SIG-M5 (cell line): ENCODE measurements at places on chromosomes 6 and 20.

GRCh38 chr6:125086716-125087115 lies 66.9 kb upstream of the TPD52L1 start:
- DNase-seq, result no peak

DNA sequence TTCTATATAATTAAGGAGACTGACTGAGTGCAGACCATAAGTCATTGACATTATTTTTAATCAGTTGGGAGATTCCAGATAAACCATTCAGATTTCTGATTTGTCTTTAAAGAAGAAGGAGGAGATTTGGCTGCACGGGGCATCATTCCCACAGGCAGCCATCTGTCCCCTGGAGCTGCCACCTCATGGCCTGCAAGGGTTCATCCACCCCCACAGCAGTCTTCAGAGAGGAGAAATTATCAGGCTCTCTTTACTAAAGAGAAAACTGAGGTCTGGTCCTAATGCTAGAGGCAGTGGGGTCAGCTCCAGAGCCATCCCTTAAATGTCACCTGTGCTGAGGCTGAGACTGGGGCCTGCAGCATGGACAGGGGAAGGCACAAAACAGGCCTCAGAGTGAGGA lies 501.3 kb upstream of the SULF2 start:
- DNase-seq, result no peak

- DNase-seq, result no peak
Observed at GRCh38 chr6:13243033-13243432, 85.3 kb downstream of the TBC1D7 start.

DNA sequence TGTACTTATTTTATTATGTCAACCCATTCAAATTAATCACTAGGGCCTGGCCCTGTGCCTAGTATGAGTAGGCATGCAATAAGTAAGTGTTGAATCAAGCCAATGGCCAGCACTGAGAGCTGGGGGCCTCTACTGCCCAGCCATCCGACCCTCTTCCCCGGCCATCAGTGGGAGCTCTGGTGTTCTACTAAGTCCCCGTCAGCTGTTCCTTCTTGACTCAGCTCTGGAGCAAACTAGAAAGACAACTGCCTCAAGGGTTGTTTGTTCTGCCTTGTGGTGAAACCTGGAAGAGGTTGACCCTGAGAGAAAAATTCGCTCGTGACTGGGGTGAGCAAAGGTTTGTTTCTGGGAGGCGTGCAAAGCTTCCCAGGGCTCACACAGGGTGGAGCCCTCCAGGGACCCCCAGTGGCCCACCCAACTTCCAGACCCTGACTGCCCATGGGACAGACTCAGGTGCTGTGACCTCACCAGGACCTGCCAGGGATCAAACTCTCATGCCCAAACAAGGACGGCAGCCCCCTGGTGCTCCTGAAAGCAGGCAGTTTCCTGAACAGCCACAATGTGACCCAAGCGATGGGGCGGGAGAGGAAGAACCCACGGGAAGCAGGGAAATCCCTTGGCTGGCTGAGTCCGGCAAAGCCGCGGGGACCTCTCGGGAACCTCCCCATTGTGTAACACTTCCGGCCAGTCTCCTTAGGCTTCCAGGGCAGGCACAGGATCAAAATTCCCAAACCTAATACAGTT lies 50.4 kb downstream of the BANF2 start:
- no peak for DNase-seq

DNA sequence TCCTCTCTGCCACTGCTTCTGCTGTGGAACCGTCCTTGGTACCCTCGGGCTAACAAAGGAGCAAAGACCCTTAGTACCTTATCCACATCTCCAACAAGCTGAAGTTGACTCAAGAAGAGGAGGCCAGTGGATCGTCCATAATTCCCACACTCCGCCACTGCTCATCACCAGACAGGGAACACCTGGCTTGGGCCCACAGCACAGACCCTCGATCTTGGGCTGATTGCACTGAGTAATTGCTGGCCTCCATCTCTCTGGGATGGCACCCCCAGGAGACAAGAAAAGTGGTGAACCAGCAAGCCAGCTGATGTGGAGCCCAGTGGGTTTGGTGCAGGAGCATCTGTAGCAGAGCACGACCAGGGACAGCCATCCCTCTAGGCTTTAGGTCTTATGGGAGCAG lies 109.4 kb upstream of the GRIK2 start:
- DNase-seq, result no peak

DNA sequence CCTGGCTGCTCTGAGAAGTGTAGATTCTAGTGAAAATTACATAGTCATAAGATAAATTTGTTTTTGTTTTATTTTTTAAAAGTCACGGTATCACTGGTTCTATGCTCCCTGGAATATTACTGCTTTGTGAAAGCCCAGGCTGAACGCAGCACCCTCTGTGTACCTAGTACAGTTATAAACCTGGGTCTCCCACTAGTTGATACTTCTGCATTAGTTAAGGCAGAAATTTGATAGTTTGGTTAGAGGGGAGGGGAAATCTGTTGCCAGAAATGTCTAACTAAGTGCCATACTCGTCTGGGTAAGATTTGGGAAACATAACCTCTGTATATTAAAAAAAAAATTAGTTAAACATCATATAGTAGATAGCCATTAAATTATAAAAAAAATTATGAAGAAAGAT lies 110.6 kb upstream of the TRAF3IP2 start:
- DNase-seq, result no peak

GRCh38 chr20:40436011-40436410 lies 253.0 kb downstream of the MAFB start:
- DNase-seq, result no peak

- DNase-seq, result no peak
Observed at GRCh38 chr6:165922309-165922794, 245.3 kb downstream of the TBXT start.

- no peak for DNase-seq
Observed at GRCh38 chr6:162100096-162100495, 627.5 kb downstream of the PRKN start.

DNA sequence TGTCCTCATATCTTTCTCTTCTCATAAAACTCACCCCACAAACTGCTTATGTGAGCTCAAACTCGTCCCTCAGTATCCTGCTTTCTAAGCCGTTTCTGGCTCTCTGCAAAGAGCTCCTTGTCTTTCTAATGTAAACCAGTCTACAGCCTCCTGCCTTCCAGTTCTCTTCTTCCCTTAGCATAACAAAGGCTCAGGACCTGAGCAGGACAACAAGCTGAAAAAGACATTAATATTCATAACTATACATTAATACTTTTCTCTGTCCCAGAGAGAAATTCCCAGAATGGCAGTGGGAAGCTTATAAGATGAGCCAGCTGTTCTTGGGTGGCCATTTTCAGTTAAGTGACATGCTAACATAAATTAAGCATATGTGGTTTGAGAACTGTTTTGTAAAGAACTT lies 207.0 kb upstream of the TCF21 start:
- no peak for DNase-seq

DNA sequence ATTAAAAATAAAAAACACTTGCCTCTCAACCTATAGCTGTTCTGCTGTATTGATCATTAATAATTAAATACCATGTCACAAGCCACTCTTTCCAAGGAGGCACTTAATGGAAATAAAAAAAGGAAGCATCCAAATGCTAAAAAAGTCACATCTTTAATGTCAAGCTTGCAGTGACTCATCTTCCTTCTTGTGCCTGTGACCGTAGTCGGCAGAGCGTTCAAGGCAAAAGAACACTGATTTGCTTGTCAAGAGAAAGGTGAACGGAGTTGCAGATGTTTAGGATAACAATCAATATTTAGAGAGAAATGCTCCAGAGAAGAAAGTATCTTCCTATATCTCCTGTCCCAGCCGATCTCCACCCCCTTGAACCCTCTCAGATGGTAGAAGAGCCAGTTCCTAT lies 341.0 kb upstream of the OPRM1 start:
- no peak for DNase-seq

DNA sequence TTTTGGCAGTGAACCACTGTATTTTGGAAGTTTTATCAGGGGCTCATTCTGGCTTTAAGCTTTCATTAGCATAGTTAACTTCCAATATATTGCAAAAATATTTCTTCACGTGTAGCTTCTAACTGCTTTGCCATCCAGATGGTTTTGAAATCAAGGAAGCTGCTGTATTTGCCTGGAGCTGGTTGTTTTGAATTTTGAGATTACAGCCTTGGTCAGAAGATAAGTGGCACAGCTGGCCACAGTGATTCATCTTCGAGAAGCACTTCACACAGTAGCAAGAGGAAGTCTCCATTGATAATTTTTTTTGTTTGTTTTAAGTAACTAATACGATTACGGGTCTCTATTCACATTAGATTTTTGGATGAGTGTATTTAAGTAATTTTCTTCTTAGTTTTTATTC lies 3.8 kb downstream of the APCDD1L start:
- DNase-seq, result no peak

- DNase-seq, result no peak
Observed at GRCh38 chr20:18978311-18978710, 164.7 kb downstream of the SCP2D1 start.

DNA sequence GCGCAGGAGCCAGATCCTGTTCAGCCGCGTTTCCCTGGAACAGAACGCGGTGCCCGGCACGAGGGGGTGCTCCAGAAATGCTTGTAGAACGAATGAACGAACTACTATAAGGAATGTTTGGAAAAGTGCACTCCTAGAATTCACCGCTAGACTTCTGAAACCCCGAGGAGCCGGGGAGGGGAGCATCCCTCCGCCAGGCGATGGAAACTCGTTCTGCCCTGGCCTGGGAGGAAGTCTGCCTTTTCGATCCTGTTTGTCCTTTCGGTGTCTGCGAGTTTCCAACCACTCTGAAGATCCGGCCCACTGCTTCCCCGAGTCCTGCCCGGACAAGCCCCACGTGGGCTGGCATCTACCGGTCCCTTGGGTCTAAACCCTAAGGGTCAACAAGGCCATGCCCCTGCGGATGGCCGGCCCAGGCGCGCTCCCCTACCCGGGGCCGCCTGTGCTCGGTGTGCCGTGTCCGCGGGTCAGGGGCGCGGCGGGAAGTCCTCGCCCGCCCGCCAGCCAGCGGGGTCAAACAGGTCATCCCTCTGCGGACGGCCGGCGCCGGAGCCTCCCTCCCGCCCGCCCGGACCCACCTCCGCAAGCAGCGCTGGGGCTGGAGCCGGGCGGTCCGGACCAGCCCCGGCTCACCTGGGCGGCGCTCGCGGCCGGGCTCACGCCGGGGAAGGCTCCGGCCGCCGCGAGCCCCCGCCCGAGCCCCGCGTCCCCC lies 526 bp downstream of the SULF2 start:
- DNase-seq, result no peak

GRCh38 chr20:34254979-34255378 lies 13.8 kb downstream of the ASIP start:
- no peak for DNase-seq

- no peak for DNase-seq
Observed at GRCh38 chr20:25294459-25295385, 46.8 kb downstream of the PYGB start.

GRCh38 chr6:45587229-45588060 lies 209.7 kb upstream of the SUPT3H start:
- DNase-seq, result no peak

- no peak for DNase-seq
Observed at GRCh38 chr6:102911571-102911970, 1518.1 kb downstream of the GRIK2 start.

DNA sequence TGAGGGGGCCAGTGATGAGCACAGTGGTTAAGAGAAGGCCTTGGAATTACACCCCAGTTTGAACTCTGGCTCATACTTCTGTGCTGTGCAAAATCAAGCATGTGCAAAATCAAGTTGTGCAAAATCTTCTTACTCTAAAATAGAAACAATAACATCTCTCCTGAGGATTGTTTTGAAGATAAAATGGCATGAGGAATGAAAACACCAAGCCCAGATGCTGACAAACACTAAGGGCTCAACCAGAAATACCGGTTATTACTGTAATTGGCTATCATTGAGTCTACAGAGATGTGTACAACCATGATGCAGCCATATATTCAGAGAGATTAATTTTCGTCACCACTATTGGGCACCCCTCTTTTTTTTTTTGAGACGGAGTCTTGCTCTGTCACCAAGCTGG lies 5.9 kb upstream of the BCAS1 start:
- no peak for DNase-seq

- no peak for DNase-seq
Observed at GRCh38 chr20:57395111-57395966, 4.1 kb downstream of the RBM38 start.

DNA sequence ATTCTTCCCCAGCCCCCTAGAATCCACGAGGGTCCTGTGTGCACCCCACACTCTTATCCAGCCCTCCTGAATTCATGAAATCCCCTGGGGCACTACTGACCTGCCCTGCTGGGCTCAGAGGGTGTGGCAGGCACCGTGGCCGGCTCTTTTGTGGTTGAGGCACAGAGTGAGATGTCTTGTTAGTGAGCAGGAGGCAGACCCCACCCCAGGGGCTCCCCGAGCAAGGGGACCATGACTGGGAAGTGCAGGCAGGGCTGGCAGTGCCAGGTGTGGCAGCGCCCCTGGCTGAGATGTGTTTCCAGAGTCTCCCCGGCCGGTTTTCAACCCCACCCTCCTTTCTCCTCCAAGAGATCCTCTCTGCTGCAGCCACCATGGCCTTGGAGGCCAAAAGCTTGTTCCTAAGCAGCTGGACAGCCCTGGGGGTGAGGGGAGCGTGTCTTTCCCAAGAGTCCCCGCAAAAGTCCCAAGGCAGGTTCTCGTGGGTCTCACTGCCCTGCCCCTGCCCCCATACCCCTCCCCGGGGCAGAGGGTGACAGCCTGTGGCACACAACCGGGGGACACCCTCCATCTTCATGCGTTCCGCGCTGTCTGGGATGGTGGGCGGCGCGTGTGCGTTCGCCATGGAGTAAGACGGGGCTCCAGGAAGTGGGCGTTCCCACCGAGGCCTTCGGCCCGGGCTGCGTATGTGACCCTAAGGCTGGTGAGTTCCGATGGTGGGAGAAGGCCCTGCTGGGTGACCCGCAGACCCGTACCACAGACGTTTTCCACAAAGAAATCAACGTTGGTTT lies 208.9 kb downstream of the TAF4 start:
- DNase-seq, result no peak

- DNase-seq, result no peak
Observed at GRCh38 chr6:112257178-112257855, 3.0 kb upstream of the LAMA4 start.

DNA sequence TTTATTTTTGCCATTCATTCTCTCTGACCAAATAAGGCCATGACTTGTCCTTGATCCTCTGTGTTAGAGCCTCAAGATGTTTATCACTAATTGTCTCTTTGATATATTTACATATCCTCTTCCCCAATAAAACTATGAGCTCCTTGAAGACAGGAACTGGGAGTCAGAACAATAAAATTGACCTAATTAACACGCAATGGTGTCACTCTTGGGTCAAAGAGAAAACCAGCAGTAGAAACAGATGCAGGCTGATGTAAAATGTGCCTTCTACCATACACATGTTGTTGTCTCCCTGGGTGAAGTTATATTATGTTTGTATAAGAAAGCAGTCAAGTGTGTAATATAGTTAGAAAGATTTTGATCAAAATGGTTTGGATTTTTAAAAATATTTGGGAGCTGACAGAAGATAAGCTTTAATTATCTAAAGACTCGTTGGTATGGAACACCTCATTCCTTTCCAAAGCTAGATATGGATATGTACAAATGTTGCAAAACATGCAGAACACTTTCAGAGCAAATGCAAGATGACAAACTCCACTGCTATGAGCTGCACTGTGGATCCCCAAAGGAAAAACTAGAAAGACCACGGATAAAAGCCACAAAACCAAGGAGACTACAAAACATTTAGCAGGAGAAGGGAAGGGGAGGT lies 109.7 kb upstream of the STMND1 start:
- no peak for DNase-seq

GRCh38 chr20:64160118-64160517 lies 4.1 kb upstream of the MYT1 start:
- DNase-seq, result no peak
